Adrenal gland (tissue), 19 donors: ENCODE measurements at places on chromosomes 13 and 19.

- H3K27me3 ChIP-seq: no peaks in the 10 kb centered on the region
- no peaks in the 10 kb centered on the region for H3K36me3 ChIP-seq
- DNase-seq: no peak
- H3K27ac ChIP-seq: no peak overlapping the region
Measured at GRCh38 chr19:35013820-35014754, 14.0 kb downstream of the GRAMD1A start.

GRCh38 chr19:45440259-45440638 is 16.5 kb upstream of the ERCC1 start:
- peak overlapping the region; percentile 96 for H3K27ac ChIP-seq
- peaks cover 17% of the 10 kb centered on the region for H3K4me1 ChIP-seq
- DNase-seq: no peak
- H3K4me3 ChIP-seq: no peak overlapping the region
- no peaks in the 10 kb centered on the region for H3K36me3 ChIP-seq

DNA sequence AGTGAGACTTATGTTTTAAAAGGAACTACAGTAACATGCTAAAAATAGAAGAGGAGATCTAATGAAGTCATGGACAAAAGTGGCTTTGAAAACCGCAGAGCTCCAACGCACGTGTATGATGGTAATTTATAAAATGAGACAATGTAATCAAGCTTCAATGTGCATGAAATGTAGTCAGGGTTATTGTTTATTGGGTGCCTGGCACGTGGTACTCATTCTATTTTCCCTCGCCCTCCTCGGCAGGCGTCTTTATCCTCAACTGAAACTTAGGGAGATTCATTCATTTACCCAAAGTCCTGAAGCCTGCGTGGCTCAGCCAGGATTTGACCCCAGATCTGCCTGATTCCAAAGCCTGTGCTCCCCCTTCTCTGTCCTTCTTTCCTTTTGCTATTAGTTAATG is 79.8 kb downstream of the CHST8 start:
- no peak overlapping the region for H3K4me3 ChIP-seq
- no peaks in the 10 kb centered on the region for H3K4me1 ChIP-seq
- no peak for DNase-seq
- no peaks in the 10 kb centered on the region for H3K36me3 ChIP-seq
- H3K27ac ChIP-seq: no peak overlapping the region
- no peaks in the 10 kb centered on the region for H3K27me3 ChIP-seq

DNA sequence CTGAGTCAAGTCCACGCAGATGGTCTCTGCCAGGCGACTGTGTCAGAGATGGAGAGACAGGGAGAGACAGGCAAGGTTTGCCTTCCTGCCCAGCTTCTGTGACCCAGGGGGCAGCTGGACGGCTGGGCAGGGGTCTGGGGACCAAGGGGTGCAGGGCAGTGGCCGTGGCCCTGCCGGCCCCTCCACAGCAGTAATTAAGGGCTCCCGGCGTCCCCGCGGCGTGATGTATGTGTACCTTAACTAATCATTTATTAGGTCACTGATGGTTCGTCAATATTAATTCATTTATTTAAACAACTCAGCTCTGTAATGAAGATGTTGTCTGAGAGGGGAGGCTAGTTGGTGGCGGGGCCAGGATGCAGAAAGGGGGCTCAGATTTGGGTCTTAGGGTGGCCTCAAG is 28.6 kb upstream of the TCF3 start:
- no peaks in the 10 kb centered on the region for H3K4me1 ChIP-seq
- DNase-seq: no peak
- peaks cover 57% of the 10 kb centered on the region for H3K27me3 ChIP-seq
- H3K4me3 ChIP-seq: no peak overlapping the region
- no peaks in the 10 kb centered on the region for H3K36me3 ChIP-seq
- H3K27ac ChIP-seq: no peak overlapping the region

- no peak overlapping the region for H3K27ac ChIP-seq
- no peak for DNase-seq
- H3K27me3 ChIP-seq: no peaks in the 10 kb centered on the region
Measured at GRCh38 chr19:12899891-12900518, 9.0 kb downstream of the GCDH start.

DNA sequence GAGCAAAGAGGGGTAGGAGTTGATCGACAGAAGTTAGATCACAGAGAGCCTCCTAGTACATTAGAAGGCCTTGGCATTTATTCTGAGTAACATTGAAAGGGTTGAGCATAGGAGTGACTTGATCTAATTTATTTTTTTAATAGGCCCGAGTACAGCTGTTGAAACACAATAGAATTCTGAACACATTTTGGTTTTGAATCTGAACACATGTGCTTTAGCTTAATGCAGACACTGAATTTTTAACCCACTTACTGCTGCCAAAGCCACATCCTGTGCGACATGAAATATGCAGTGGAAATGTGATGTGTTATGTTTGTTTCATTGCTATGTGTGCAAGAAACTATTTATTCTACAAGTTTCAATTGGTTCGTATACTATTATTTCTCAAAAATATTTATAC is 1505.9 kb downstream of the PCDH9 start:
- H3K4me3 ChIP-seq: no peak overlapping the region
- H3K27me3 ChIP-seq: no peaks in the 10 kb centered on the region
- H3K36me3 ChIP-seq: no peaks in the 10 kb centered on the region
- H3K27ac ChIP-seq: no peak overlapping the region
- DNase-seq: no peak

GRCh38 chr13:97849305-97849704 is 104.2 kb upstream of the IPO5 start:
- no peaks in the 10 kb centered on the region for H3K27me3 ChIP-seq
- no peak overlapping the region for H3K27ac ChIP-seq
- H3K36me3 ChIP-seq: no peaks in the 10 kb centered on the region
- no peaks in the 10 kb centered on the region for H3K4me1 ChIP-seq
- no peak for DNase-seq
